ENCODE measurements at places on chromosomes 6 and 20.
A peak's percentile ranks its signal among the peaks of the same experiment; 100 is the strongest.

GRCh38 chr6:30113003-30113759, at the start of gene TRIM31:
TSS of gene TRIM31 (minus strand) at chr6:30113090. CDS start at chr6:30112805, 285 bp downstream.
- no peak for DNase-seq

DNA sequence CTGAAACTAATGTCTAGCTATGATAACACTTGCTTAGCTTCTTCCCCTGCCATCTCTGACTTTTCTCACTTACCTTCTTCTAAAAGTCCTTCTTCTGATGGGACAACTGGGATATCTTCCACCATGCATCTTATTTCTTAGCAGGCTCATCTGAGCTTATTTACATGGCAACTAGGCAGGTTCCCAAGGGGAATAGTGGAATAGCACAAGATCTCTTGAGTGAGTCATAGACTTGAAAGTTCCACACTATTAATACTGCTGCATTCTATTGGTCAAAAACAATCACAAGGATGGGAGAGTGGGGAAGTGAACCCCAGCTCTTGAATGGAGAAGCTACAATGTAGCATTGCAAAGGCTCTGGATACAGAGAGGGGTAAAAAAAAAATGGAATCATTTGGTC, 142.1 kb downstream of the HAO1 start:
- no peak for DNase-seq

DNA sequence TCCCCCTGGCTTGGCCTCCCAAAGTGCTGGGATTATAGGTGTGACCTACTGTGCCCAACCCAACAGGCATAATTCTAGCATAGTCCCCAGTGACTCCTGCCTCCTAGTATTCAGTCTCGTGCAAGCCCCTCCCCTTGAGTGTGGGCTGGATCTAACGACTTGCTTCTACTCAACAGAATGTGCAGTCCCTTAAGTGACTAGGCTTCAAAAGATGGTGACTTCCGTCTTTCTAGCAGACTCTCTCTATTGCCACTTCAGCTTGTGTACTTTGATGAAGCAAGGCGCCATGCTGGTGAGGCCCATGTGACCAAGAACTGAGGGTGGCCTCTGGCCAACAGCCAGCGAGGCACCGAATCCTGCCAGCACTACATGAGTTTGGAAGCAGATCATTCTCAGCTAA, 109.6 kb upstream of the TRAF3IP2 start:
- DNase-seq: peak; percentile 50

DNA sequence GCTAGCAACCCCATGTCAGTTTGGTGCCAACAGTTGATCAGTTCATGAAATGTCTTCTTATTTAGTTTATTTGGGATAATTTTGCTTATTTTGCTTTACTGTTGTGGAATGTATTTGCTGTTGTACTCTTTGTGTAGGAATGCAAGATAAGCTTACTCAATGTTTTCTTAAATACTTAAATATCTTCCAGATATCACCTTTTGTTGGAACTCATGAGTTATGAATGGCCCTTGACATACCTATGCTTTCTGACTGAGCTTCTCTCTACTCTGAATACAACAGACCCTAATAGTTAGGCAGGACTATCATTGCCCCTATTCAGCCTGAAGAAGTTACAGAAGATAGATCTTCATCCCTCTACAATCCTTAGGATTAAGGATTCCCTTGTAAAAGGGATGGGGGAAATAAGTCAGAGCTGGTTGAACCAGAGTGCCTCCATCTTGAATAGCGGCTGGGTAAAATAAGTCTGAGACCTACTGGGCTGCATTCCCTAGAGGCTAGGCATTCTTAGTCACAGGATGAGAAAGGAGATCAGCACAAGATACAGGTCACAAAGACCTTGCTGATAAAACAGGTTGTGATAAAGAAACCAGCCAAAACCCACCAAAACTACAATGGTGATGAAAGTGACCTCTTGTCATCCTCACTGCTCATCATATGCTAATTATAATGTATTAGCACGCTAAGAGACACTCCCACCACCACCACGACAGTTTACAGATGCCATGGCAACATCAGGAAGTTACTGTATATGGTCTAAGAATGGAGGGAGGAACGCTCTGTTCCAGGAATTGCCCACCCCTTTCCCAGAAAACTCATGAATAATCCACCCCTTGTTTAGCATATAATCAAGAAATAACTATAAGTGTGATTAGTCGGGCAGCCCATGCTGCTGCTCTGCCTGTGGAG, 196.9 kb downstream of the AKAP7 start:
- no peak for DNase-seq

DNA sequence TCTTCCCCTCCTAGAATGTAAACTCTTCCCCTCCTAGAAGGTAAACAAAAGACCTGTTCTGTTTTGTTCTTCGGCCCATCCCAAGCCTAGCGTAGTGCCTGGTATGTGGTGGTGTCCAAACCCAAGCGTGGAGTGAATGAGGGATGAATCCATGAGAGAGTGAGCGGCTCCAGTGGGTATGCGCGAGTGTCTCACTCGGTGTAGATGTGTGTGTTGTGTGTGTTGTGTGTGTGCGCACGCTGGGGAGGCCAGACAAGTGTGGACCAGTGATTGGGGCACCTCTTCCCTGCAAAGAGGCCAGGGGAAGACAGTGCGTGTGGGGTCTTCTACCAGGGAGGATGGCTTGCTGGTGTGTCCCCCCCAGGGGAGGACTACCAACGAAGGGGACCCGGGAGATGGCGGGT, 392 bp upstream of the SLC2A10 start:
- no peak for DNase-seq

GRCh38 chr6:33927112-33927511, 123.3 kb upstream of the MLN start:
- DNase-seq: no peak

DNA sequence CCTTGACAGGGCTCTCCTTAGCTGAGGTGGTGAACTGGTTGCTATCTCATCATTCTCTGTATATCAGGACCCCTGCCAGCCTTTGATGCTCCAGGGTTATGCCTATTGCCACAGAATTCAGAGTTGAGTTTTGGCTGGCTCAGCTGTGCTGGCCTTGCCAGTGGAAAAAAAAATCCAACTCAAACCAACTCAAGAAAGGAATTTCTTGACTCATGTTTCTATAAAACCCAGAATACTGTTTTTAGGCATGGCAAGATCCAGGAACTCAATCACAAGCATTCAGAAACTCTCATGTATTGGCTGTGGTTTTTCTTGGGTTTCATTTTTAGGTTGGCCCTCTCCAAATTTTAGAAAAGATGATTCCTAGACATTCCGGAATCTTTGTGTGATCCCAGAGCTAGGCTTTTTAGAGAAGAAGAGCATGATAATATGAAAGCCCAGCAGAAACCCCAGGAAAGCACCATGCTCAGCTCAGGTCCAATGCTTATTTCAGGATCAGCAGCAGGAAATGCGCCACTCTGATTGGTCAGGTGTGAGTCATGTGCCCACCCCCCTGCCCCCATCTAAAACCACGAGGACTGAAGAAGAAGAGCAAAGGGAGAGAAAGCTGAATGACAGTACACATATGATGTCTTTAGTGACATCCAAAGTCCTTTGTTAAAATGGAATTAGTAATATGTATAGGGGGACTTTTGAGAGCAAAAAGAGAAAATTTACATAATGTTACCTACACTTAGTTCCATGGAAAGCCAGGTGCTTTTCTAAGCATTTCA, 122.9 kb downstream of the RNF144B start:
- DNase-seq: no peak

- DNase-seq: no peak
These were observed 115.4 kb downstream of the TENT5A start for GRCh38 chr6:81636930-81637568.

GRCh38 chr6:106122938-106123656, 37.0 kb downstream of the PRDM1 start:
- DNase-seq: no peak

- DNase-seq: no peak
These were observed 544.6 kb downstream of the ADGRB3 start for GRCh38 chr6:69179681-69180080.

GRCh38 chr6:164928057-164928727, 381.2 kb downstream of the C6orf118 start:
- no peak for DNase-seq

DNA sequence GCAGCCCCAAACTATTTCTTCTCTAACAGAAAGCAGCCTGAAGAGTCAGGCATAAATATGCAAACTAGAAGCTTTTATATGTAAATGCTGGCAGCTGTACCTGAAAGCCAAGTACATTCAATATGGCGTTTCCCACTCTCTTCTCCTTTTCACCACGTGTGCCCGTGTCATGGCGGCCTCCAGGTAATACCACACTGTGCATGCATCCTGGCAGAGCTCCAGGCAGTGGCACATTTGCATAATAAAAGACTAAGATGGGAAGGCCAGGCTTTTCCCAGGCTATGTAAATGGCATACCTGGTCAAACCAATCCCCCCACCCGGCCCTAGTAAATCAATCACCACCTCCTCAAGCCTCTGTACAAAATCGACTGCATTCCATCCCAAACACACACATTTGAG, 120.6 kb downstream of the MMUT start:
- no peak for DNase-seq

- DNase-seq: no peak
These were observed 82.6 kb downstream of the DOK5 start for GRCh38 chr20:54557806-54558590.

GRCh38 chr6:36129941-36130666, at the start of gene MAPK13:
TSS of gene MAPK13 (plus strand) at chr6:36130513. CDS start at chr6:36130583, 70 bp downstream.
- DNase-seq: no peak

- DNase-seq: no peak
These were observed 6.2 kb downstream of the EPHA7 start for GRCh38 chr6:93413190-93413589.

DNA sequence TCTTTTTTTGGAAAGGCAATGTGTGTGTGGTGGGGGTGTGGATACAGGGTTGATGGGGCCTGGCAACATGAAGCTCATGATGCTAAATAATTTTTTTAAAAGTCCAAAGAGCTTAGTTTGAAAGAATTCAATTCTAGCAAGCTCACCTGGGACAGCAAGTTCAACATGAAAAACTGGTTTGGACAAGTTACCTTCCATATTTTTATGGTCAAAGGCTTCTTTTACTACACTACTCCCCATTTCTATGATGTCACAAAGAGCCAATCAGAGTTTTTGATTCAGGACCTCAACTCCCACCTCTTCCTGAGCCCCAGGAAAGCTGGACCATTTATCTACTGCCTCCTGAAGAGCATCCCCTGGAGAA, 66.1 kb upstream of the CTNNBL1 start:
- no peak for DNase-seq

GRCh38 chr6:37489697-37490336, 9.9 kb downstream of the CCDC167 start:
- DNase-seq: peak; percentile 57

DNA sequence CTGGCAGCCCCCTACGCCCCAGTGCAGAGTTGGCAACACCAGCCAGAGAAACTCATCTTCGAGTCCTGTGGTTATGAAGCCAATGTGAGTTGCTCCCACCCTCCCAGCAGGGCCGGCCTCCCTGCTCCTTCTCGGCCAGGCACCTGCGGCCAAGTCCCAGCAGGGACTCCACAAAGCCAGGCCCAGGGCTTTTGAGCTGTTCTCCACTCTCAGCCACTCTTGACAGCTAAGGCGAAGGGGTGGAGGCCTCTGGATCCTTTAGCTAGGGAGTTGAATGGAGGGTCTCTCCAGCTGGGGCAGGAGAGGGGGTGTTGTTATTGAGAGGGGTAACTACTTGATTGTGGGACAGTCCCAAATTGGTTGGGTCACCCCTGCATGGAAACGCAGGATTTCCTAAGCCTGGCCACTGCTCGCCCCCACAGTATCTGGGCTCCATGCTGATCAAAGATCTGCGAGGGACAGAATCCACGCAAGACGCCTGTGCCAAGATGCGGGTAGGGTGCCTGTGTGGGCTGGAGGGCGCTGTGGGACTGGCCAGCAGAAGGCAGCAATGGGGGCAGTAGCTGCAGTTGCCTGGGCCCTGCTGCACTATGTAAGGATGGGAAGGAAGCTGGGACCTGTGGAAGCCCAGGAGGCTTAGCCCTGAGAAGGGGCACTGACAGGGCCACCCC, 58.3 kb downstream of the TCP11 start:
- DNase-seq: no peak

DNA sequence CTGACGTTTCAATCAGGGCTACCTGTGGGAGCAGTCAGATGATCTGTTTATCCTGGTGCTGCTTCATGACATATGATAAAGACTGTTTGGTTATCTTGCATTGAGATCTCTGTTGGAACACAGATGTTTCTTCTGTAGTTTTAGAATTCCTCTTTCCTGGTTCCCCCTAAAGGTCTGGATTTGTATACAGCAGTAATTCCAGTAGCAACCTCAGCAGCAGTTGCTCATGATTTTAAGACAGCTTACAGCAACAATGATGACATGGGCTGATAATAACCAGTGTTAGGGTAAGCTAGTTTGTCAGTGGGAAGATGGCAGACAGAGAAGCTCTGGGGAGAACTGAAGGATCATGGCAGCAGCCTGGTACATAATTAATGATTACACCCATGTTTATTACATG, 439.4 kb downstream of the PHF3 start:
- DNase-seq: no peak

GRCh38 chr6:169247991-169248390, 5.7 kb downstream of the THBS2 start:
- DNase-seq: no peak

DNA sequence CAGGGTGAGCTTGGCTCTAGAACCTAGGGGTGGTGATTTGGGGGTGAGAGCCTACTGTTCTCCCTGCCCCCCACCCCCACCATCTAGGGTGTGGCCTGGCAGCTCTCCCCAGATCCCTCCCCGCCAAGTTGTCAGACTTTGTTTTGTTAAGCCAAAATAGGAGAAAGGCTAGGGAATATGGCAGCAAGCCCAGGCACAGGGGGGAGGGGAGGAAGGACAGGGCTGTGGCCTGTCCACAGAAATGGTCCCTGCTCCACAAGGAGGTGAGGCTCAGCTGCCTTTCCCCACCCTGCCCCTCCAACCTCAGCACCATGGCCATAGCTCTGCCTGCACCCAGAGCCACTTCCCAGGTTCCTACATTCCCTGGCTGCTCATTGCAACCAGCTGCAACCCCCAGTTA, 17.2 kb downstream of the SCUBE3 start:
- DNase-seq: no peak

- no peak for DNase-seq
These were observed 739 bp downstream of the B3GAT2 start for GRCh38 chr6:70956191-70956450.

DNA sequence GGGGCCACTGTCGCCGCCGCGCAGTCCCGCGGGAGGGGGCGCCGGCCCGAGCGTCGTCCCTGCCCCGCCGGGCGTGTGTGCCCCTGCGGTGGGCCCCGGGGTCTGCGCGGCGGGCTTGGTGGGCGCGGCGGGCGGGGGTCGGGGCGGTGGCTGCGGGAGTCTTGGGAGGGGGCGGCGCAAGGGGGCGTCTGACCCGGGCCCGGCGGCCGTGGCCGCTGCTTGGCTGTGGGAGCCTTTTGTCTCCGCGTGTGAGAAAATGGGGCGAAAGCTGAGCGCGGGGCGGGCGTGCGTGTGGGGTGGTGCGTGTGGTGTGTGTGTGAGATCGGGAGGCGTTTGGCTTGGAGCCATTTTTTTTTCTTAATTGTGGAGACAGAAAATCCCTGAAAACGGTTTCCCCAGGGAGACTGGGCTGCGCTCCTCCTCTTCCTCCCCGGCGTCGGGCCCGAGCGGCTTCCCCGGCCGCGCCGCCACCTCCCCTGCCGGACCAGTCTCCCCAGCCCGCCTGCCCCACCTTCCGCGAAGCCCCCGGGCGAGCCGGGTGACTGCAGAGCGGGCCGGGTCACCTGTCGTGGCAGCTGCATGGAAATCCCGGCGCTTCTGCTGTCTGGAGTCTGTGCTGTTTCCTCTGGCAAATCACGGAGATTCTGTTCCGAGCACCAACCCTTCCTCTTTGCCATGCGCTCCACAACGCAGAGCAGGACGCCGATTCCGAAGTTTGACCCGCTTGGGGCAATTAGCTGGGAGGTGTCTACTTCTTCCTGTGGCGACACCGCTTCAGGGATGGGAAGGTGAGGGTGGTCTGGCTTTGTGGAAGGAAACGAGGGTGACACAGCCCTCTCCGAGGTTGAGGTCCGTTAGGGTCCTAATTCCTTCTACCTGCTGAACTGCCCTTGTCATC, 64.4 kb downstream of the GTF2H5 start:
- peak; percentile 59 for DNase-seq

GRCh38 chr20:6583134-6583738, 184.2 kb upstream of the BMP2 start:
- no peak for DNase-seq
